ENCODE measurements at places on chromosomes 3 and 15. TPM values are rescaled to one million over a fixed set of nuclear protein-coding genes. Genes with fewer than 3 reads are reported as not detected.

Gene CFAP92
- 1.4 TPM for total RNA-seq

Gene MEX3B
- total RNA-seq, result 3.9 TPM

Gene ASB14
- total RNA-seq, result not detected

Gene CLRN1
- not detected for total RNA-seq

Gene ZNF80
- total RNA-seq, result 0.12 TPM

- no peak for DNase-seq
These were observed 22.0 kb downstream of the CXCR6 start for GRCh38 chr3:45965253-45965652.

- DNase-seq, result no peak
These were observed 1.1 kb downstream of the ANPEP start for GRCh38 chr15:89813381-89814111.

DNA sequence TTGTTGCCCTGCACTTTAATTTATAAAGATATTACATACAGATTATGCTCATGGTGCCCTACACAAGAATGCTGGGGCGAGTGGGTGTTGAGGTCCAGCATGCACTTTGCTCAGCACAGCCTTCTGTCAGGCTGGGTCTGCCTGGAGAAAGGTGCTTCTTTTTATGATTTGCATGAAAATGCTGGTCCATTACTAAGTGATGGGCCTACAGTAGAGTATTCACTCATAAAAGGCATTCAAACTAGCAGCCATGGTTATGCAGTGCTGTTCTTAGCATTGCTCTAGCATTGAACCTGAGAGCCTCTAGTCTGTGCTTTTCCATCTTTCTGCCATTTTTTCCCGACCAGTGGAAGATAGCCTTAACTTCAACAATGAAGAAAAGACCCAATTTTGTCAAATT, 12.3 kb downstream of the LNP1 start:
- no peak for DNase-seq

DNA sequence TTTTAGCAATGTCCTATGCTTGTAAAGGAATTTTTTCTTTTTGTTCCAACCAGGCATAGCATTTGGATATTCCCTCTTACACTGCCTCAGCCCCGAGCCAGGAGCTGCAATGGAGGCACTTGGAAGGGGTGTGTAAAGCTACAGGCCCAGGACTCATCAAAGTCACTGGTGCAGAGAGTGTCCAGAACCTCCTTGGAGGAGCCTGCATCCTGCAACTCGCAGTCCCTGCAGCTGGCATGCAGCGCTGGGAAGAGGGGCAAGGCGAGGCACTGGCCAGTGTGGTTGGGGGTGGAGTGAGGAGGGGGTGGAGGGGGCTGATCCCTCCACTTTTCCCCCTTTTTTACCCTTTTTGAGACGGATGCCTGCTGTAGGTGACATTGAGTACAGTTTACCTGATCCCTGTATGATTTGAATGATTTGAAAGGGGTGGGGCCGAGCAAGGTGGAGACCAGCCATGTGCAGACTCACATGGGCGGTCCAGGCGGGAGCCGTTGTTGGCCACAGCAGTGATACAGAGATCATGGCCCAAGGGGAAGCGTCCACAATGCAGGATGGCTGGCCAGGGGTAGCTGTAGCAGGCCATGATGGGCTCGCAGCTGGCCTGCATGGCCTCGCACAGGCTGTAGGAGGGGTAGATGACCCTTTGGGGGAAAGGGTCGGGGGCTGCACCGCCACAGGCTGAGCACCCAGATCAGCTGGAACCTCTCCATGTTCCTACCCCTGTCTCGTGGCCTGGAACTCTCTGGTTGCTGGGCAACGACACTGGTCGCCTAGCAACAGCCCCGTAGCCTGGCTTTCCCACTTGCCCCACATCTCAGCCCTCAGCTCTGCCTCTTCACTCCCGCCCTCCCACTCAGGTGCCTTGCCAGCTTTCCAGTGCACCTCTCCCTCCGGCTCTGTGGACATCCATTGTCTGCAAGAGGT, 7.9 kb downstream of the P4HTM start:
- no peak for DNase-seq

DNA sequence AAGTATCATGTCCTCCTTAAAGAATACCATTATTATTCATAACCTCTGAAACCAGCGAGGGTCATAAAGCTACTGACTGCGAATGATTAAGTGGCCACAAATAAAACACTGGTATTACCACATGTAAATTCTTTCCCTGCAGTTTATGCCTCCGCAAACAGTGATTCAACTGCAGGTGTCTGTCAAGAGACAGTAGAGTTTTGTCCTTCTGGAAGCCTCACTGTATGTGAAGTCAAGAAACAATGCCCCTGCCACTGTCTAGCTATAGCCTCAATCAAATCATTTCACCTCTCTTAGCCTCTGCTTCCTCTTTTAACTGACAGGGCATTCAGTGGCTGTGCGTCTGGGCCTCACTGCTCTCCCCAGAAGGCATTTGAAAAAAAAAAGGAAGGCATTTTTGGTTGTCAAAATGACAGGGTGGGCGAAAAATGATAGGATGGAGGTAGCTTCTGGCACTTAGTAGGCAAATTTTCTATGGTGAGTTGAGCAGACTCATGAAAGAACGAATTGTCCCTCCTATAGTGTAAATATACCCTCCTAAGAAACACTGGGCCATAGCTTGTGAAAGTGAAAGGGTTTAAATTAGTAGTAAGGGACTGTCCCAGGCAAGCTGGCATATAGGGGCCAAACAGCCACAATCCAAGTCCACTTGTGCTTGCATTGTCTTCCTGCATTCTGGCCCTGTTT, 66.7 kb downstream of the FILIP1L start:
- no peak for DNase-seq

DNA sequence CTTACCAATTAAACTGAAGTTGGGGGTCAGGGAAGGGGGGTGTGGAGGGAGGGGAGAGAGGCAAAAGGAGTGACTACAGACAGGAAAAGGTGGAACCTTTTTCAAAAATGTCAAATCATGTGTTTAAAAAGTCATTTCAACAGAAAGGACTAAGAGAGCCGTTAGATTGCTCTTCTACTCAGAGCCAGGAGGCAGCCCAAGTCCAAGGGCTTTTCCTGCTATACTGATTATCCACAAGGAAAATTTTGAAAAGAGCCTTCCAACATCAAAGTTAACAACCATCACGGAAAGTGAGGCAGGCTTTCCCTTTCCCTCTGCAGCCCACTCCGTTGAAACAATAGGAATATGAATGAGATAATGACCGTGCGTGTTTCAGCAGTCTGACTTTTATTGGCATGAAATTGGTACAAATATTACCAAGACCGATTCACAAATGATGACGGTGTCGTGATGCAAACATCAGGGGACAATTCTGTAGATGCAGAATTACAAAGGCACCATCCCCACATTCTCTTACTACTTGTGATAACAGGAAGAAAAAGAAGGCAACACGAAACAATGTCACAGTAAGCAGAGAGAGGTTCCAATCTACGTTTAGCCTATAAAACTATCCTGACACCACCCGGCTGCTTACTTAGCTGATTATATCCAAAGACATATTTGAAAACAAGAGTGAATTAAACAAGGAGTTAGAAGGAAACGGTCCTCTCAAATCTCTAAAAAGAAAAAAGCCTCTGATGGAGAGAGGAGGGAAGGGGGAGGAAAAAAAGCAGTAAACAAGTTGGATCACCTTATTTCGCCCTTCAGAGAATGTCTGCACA, 453.7 kb downstream of the FOXP1 start:
- DNase-seq, result peak; percentile 28

DNA sequence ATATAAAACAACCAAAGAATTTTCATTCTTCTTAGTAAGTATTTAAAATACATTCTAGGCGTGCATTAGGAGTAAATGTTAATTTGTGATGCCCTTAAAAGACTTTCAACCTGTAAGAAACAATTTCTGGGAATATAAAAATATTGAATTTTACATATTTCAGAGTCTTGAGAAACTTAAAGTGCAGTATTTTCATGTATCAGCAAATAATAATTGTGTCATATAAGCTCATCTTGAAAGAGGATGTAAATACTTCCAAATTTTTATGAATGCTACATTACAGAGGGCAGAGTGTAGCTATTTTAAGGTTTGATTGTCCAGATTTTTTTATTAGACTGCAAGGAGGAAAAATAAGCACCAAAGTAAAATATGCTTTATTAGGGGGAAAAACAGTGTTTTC, 207.1 kb downstream of the VPS13C start:
- DNase-seq, result no peak

DNA sequence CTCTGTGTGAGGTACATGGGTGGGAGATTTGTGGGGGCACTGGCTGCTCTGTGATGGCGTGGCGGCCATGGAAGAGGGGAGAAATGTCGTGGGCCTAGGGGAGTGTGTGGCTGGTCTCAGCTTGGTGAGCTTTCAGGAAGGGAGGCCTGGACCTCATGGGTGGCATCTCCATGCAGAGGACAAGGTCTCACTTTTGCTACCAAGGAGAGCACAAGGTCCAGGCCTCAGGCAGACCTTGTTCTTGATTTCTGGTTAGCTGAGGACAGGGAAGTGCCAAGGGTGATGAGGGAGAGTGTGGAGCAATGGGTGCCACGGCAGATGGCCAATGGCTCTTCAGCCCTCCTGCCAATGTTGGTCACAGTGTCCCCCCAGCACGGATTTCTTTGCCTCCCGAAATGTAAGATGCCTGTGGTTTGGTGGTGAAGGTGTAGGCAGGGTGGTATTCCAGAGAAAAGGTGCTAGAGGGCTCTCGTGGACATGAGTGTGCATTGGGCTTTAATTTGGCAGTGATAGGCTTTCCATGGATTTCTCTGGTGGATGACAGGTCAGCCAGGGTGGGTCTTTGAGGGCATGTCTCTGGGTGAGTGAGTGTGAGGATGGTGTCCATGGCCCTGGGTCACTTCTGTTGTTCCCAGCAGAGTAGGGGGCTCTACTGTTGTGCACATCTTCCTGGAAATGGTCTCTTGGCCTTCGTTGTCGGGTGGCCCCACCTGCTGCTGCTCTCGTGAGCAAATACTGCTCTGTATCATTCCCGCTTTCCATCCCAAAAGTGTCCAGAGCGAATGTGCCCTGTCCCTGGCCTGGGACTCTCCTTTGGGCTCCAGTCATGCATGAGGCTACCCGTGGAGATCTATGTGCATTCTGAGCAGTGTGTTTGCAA, 108.0 kb downstream of the SNRPN start:
- DNase-seq, result peak; percentile 15

DNA sequence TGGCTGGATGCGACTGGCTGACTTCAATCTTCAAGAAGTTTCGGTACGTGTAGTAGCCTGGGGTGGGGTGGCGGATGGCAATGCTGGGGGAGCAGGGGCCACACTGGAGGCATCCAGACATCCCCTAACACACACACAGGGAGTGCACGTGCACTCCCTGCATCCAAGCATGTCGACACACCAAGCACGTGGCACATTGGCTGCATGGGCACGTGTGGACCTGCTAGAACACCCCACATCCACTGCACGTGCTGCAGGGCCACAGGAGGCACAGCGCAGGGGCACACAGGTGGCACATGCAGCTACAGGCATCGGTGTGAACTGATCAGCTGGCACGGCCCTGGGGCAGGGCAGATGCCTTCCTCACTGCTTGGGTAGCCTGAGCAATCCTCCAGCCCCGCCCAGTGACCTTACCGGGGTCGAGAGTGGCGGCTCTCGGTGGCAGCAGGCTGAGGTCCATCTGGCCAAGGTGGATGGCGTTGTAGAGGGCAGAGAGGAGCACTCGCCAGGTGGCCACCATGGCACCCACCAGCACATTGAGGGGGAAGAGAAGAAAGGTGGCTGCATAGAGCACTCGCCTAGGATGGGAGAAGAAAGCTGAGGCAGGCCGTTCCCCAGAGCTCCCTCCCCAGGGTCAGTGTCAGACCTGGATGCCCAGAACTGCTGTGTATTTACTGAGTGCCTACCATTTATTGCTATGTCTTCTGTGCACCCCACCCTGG, 7.5 kb downstream of the ISLR start:
- DNase-seq, result no peak

- no peak for DNase-seq
These were observed 1090.9 kb downstream of the ROBO2 start for GRCh38 chr3:78130741-78131290.

DNA sequence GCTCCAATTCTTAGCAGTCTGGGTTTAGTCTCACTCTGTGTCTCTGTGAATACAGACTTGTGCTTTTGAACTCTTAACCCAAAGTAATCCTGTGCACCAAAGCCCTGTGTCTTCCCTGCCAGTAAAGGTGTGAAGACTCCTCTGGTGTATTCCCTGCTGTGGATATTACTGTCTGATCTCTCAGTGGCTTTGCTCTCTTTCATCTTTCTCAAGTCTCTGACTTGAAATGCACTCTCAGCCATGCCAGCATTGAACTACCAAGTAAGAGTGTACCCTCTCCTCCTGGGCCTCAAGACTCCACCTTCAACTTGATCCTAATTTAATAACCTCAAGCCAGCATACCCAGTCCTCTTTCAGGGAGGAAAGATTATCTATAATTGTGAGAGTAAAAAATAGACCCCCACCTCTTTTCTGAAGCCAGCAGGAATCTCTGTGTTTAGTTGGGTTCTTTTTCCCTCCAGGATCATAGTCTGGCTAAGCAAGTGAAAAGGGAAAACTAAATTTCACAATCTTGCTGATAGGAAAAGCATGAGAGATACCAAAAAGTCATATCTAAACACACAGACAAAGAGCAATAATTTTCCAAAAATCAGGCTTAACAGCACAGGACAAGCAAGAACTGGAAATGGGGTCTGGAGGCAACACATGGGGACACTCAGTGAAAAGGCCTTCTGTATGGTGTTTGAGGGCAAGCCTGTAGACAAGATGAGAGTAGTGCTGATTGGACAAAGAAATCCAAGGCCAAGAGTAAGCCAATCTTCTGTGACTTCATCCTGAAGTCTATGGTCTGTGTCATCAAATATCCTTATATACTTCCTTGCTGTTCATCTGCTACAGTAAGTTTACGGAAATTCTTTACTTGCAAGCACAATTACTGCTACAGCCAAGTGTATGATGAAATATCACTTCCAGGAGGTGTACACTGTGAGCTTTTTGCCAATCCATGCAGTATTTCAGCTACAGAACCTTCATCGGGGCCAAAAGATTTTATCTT, 296.1 kb upstream of the TGFBR2 start:
- no peak for DNase-seq
